Esophagus mucosa (tissue), 1 donor: ENCODE measurements at places on chromosomes 7 and 10. TPM values are rescaled to one million over a fixed set of nuclear protein-coding genes. Genes with fewer than 3 reads are reported as not detected.

The PLAC9 gene
- 5.0 TPM for total RNA-seq

The ZNF467 gene
- 3.6 TPM for total RNA-seq

The CALML3 gene
- 501 TPM for total RNA-seq

The AQP1 gene
- 42.3 TPM for total RNA-seq

The SPDYE18 gene
- not detected for total RNA-seq

DNA sequence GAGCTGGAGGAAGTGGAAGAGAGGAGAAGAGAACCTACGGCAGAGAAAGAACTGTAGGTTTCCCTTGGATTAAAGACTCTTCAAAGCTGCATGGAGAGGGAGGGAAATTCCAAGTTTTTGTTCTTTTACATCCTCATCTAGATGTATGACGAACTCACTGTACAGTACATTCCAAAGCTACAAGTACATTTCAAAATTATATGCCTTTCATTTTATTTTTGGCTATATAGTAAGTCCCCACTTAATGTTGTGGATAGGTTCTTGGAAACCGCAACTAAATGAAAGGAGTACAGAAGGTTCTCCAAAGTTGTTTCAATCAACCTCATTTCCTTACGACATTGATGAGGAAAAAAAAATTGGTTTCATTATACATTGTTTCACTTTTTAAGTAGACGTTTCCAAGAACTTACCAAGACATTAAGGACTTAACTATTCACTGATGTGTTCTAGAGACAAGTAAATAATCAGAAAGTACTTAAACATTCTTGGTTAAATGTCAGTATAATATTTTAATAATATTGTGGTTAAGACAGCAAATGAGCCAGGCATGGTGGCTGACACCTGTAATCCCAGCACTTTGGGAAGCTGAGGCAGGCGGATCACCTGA, 16.1 kb upstream of the JMJD1C start:
- ATAC-seq: no peak

GRCh38 chr10:110750931-110751330, 106.8 kb downstream of the RBM20 start:
- ATAC-seq: no peak

GRCh38 chr7:55094092-55094690, 75.4 kb downstream of the EGFR start:
- no peak for ATAC-seq

- ATAC-seq: no peak
Observed at GRCh38 chr7:131605280-131605878, 49.0 kb upstream of the PODXL start.

GRCh38 chr10:28569506-28570159, 36.7 kb downstream of the WAC start:
- ATAC-seq: no peak

DNA sequence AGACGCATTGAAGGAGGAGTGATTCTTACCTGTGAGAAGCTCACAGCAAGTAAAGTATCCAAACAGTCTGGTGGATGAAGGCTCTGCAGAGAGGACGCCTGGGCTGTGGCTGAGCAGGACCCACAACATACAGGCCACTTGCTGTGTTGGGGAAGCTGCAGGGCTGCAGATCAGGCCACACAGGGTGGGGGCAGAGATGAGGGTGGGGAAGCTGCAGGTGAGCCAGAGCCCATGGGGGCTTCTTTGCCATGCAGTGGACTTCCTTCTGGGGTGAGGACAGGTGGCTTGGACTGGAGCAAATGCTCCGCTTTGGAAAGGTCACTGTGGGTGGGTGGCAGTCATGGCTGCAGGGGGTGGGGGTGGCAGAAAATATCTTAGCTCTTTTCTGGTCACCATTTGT, 214.8 kb downstream of the GLRX3 start:
- no peak for ATAC-seq

- no peak for ATAC-seq
Observed at GRCh38 chr10:118920206-118920605, 109.3 kb upstream of the NANOS1 start.

GRCh38 chr10:32378363-32379317, 31.7 kb upstream of the EPC1 start:
- ATAC-seq: peak; percentile 97

- ATAC-seq: no peak
Observed at GRCh38 chr10:30247704-30248103, 101.4 kb downstream of the MTPAP start.

DNA sequence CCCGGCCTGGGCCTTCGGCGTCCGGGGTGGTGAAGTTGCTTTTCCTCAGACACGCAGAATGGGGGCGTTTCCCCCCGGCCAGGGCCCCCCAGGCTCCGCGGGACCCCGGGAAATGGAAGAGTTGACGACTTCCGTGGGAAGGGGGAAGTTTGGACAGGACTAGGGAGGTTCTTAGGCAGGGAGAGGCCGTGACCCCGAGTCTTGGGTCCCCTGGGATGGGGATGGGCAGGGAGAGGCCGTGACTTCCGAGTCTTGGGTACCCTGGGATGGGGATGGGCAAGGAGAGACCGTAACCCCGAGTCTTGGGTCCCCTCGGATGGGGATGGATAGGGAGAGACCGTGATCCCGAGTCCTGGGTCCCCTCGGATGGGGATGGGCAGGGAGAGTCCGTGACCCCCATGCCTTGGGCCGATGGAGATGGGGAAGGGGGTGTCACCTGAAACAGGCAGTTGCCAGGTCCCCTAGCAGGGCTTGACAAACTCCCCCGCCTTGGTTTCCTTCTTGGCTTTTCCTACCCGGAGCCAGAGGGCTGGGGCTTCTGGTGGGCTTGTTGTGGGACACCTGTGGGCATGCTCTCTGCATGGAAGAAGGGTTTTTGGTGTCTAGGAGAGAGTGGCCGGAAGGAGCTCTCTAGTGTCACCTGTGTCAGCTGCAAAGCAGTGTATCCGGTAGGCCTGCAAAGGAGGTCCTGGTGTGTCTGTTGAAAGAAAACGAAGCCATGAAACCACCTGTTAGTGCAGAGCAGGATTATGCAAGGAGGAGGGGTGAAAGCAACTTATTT, 1.1 kb downstream of the TRRAP start:
- peak; percentile 60 for ATAC-seq

DNA sequence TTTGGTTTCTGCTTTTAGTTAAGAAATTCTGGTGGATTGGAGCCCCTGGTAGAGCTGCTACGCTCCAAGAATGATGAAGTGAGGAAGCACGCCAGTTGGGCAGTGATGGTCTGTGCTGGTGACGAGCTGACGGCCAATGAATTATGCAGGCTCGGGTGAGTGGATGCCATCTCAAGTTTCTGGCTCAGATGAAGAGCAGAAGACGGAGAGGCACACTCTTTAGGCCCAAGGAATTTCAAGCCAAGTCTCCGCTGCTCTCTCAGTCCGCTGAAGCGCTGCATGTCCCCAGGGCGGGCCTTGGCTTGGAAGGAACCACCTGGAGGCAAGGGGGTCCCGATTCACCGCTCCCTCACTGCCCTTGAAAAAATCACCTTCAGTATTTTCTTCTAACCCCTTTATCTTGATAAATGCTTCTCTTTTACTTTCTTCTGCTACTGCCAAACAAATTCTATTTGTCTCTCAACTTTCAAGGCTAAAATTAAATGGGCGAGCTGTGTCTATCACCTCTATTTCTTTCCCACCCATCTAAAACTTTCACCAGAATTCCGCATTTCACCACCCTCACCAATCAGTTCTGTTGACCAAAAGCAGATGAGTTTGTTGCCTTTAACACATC, 74.2 kb downstream of the ARMC3 start:
- ATAC-seq: no peak

DNA sequence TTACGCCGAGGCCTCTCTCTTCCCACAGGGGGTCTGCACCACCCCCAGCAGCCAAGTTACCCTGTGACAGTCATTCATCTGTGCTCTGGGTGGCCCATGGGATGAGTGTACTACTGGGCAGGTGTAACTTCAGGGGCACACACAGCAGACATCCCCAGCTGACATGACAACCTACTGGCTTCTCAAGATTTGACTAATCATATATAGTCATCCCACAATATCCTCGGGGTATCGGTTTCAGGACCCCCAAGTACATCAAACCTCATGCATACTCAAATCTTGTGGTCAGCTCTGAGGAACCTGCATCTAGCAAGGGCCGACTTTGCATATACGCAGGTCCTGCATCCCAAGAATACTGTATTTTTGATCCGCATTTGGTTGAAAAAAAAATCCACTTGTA, 336.9 kb upstream of the C7orf33 start:
- ATAC-seq: no peak

- ATAC-seq: no peak
Observed at GRCh38 chr7:128795129-128795528, 3.4 kb downstream of the CCDC136 start.
